ENCODE measurements at places on chromosomes 2 and 18.
A peak's percentile ranks its signal among the peaks of the same experiment; 100 is the strongest.

- no peak for DNase-seq
Observed at GRCh38 chr2:206561962-206562361, 80.3 kb upstream of the FAM237A start.

DNA sequence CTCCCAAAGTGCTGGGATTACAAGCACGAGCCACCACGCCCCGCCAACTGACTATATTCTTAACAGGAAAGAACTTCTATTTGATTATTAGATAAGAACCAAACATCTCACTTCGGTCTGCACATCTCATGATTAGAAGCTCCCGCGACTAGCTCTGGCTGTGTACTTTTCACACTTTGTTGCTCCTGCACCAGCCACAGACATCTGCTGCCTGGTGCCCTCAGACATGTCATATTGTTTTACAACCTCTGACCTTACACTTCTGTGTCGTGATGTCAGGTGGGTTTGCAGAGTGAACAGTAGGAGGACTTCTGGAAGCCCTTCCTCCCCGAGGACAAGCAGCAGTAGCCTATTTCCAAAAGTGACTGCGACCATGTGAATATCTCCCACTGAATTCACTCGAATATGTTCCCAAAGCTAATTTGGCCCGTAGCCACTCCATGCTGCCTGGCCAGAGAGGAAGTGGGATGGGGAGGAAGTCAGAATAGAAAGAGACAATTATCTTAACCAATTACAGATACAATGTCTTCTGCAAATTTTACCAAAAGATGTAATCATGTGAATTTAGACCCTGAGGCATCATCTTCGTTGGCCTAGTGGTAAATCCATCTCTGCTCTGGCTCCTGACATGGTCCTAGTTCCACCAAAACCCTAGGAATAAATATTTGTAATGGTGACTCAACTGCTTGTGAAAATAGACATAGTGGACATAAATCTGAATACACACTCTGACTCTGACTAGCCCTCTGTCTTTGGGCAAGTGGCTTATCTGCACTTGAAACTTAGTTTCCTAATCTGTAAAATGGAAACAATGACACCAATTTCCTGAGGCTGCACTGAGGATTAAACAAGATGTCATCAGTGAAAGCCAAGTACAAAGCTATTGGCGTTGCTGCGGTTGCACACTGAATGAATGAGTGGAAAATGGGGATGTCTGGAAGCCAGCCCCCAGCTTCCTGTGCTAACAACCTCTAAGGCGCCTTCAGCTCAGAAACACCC is 406.1 kb downstream of the LRATD1 start:
- no peak for DNase-seq

DNA sequence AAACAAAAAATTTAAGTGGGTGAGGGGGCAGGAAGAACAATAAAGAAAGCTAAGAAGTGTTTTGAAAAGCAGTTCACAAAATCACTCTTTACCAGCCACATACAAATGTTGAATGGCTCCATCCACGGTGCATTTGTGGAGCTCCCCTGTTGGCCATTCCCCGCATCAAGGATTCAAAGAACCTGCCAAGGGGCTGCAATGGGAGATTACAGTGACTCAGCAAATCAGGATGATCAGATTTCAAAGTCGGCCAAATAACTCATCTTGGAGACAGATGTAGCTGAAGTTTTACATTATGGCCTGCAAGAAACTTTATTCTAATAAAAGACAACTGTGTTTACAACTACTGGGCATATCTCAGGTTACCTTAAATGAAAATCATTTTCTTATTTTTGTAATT is 26.9 kb downstream of the COL4A3 start:
- no peak for DNase-seq

GRCh38 chr18:211582-211981 is 53.2 kb downstream of the USP14 start:
- DNase-seq: no peak

- DNase-seq: no peak
Observed at GRCh38 chr2:126531029-126531428, 124.9 kb upstream of the GYPC start.

- peak; percentile 44 for DNase-seq
Observed at GRCh38 chr2:68251855-68252399, 405 bp downstream of the PPP3R1 start.

GRCh38 chr2:177284531-177284930 is 20.0 kb upstream of the NFE2L2 start:
- DNase-seq: no peak

- no peak for DNase-seq
Observed at GRCh38 chr2:224211791-224212190, 172.7 kb upstream of the SERPINE2 start.

DNA sequence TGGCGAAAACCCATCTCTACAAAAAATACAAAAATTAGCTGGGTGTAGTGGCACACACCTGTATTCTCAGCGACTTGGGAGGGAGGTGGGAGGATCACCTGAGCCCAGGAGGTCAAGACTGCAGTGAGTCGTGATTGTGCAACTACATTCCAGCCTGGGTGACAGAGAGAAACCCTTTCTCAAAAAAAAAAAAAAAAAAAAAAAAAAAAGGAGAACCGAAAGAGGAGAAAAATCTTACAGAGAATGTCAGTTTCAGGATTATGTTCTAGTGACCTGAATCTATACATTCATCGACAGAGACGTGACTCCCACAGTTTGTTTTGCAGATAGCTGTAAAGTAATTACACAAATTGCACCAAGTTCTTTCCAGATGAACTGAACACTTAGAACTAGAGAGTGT is 187.8 kb downstream of the FTCDNL1 start:
- no peak for DNase-seq

GRCh38 chr18:9992300-9992972 is 78.6 kb downstream of the VAPA start:
- no peak for DNase-seq

DNA sequence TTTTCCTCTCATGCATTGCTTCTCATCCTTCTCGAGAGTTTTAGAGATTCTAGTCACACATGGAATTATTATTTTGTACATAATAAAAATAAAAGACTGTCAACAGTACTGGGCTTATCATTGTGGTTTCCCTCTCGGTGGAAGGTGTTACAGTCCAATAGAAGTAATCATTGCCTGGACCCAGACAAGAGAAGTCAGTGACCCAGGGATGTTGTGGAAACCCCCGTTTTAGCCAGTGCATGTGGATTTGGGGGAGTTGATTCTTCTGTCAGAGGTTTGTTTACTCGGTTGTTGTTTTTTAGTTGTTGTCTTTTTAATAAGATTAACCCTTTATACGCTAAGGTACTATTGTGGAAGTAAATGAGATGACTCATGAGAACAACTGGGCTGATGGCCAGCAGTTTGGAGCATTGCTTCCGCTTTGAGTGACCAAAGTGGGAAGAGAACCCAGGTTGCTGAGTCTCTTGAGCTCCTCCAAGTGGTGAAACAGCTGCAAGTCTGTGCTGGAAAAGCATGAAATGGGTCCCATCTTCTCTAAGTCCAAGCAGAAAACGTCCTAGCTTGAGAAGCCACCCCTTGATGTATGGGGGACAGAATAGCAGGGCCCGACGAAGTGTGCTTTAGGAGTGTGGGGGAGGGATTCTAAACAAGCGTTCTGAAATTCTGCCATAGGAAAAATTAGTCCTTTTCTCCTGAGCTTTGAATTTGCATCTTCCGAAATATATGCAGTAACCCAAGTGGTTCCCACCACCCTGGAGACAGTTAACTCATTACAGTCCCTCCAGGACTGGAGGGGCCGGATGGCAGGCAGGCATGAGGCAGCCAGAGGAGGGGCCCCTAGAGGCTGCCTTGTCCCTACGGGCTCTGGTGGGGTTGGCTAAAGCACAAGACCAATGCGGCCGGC is 61.8 kb upstream of the GPR45 start:
- DNase-seq: no peak

GRCh38 chr2:145161656-145162055 is 641.7 kb upstream of the ZEB2 start:
- no peak for DNase-seq

DNA sequence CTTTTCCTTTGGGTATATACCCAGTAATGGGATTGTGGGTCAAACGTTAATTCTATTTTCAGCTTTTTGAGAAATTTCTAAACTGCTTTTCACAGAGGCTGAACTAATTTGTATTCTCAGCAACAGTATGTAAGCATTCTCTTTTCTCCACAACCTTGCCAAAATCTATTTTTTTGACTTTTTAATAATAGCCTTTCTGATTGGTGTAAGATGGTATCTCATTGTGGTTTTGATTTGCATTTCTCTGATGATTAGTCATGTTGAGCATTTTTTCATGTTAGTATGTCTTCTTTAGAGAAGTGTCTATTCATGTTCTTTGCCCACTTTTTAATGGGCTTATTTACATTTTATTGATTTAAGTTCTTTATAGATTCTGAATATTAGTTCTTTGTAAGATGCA is 145.5 kb downstream of the TRABD2A start:
- DNase-seq: no peak

- DNase-seq: no peak
Observed at GRCh38 chr18:50918153-50918552, 39.2 kb downstream of the ME2 start.

DNA sequence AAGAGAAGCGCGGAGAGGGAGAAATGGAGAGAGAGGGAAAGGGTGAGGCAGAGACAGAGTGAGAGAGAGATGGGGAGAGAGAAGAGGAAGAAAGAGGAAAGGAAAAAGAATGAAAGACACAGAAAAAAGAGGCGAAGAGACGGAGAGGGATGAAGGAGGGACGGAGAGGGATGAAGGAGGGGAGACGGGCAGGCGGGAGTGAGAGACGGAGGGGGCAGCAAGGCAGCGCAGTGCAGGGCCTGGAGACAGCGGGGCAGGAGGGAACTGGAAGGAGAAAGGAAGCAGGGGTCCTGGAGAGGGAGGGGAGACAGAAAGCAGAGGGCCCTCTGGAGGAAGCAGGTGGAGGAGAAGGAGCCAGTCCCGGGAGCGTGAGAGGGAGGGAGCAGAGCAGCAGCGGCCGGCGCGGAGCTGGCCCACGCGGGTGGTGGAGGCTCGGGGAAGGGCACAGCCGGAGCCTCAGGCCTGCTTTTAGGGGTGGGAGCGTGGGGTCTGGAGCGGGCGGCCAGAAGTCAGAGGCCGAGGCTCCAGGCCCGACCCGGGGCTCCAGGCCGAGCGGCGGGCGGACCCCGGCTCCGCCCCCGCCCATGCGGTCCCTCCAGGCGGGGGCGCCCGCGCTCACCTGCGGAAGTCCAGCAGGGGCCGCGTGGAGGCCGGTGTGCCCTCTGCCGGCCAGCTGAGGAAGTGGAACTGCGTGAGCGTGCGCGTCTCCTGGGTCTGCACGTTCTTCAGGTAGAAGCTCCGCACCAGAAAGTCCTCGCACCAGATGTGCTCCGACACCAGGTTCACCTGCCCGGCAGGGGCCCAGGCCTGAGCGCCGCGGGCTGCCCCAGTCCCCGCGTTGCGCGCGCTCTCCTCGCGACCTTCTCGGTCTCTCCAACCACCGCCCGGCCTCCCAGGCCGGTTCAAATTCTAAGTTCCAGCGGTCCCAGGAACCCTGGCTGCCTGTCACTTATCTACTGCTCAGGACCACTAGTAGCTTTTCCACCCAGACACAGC is 14.5 kb downstream of the PTPRN start:
- peak; percentile 82 for DNase-seq

GRCh38 chr2:47056868-47057686 is 98.0 kb downstream of the STPG4 start:
- DNase-seq: no peak

DNA sequence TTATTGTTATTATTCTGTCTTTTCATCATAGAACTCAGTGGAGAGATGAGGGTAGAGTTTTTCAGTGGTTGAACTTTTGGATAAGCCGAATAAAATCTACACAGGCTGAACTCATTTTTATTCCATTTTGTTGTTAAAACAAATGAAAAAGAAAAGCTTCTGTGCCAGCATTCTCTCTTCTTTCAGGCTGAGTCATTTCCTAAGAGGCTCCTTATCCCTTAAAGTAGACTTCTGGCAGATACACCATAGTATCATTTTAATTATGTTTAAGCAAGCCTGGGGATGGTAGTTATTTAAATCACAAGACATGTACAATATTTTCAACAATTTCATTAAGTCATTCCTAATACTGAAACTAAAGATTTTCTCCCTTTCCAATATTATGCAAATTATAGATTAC is 1364.0 kb upstream of the NRXN1 start:
- no peak for DNase-seq

GRCh38 chr18:37778417-37779165 is 213.0 kb upstream of the CELF4 start:
- no peak for DNase-seq

DNA sequence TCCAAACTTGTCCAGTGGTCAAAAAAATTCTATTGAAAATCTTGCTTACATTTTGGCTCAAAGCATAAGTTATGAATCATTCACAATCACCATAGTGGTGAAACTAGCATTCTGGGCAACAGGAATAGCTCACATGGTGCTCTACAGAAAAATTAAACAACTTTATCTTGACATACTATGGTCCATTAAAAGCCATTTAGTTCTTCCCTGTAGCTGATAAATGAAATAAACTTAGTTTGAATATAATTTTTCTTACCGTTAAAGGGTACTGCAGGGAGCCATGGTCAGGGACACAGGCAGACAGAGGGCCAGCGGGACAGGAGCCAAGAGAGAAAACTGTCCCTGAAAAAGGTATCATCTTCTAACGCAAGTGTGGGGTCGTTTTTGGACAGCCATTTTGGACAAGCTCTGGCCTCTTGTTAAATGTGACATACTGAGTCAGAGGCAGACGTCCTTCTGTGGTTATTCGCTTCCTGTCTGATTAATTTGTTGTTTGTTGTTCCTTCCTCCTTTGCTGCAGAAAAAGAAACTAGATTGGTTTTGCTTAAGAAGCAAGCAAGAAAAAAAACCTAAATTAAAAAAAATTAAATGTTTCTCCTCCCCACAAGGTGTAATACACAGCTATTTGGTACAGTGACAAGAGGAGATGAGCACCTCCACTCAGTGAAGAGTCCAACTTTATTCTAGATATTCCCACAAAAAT is at the start of gene WIPF1:
WIPF1 (minus strand) TSS at position 460 of the 703 bp plus-strand sequence. CDS start 12,231 bp downstream, outside the sequence.
- DNase-seq: peak; percentile 30

GRCh38 chr2:135299165-135299564 is 231.9 kb downstream of the ZRANB3 start:
- no peak for DNase-seq

DNA sequence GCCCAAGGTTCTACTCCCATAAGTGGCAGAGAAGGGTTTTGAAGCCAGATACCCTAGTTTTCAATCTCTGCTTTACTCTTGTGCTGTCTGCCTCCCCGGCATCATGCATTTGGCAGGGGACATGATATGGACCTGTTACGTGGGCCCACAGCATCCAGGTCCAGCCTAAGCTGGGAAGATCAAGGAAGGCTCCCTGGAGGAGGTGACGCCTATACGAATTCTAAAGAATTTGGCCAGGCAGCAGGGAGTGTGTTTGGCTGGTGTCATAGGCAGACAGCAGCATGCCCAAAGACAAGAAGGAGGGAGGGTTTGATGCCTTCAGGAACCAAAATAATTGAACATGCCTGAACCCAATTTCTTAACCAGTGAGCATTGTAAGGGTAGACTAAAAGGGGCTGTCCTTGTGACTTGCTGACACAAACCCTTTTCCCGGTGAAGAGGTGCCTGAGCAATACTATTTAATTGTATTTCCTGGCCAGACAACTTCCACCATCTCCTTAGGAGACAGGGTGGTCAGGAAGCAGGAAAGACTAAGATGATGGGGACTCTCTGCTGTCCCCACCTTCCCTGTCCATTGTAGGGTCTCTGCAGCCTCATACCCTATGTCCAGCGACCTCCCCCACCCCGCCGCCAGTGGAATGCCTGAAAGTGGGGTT is 21.3 kb downstream of the NRP2 start:
- no peak for DNase-seq

GRCh38 chr2:23487735-23488492 is 102.9 kb downstream of the KLHL29 start:
- no peak for DNase-seq

GRCh38 chr2:85410584-85411404 is 628 bp upstream of the CAPG start:
- DNase-seq: no peak

GRCh38 chr18:10032331-10033015 is 118.7 kb downstream of the VAPA start:
- DNase-seq: peak; percentile 28

GRCh38 chr18:35283923-35284794 is 5.9 kb downstream of the ZSCAN30 start:
- DNase-seq: no peak
